Thyroid gland (tissue), 4 donors: ENCODE measurements at places on chromosomes 5 and 9. TPM values are rescaled to one million over a fixed set of nuclear protein-coding genes. Genes with fewer than 3 reads are reported as not detected.

DNA sequence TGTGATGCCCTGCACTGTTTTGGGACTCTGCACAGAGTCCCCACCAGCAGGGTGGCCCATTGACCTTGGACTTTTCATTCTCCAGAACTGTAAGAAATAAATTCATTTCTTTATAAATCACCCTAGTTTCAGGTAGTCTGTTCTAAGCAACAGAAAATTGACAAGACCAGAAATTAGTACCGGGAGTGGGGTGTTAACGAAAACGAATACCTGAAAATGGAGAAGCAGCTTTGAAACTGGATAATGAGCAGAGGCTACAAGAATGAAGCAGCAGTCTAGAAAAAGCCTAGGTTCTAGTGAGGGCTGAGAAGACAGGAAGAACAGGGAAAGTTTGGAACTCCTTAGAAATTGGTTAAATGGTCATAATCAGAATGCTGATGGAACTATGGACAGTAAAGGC lies 2.1 kb upstream of the MCC start:
- H3K4me1 ChIP-seq, result peaks cover 4% of the 10 kb centered on the region
- no peaks in the 10 kb centered on the region for H3K36me3 ChIP-seq
- H3K4me3 ChIP-seq, result no peak overlapping the region
- no peaks in the 10 kb centered on the region for H3K27me3 ChIP-seq

DNA sequence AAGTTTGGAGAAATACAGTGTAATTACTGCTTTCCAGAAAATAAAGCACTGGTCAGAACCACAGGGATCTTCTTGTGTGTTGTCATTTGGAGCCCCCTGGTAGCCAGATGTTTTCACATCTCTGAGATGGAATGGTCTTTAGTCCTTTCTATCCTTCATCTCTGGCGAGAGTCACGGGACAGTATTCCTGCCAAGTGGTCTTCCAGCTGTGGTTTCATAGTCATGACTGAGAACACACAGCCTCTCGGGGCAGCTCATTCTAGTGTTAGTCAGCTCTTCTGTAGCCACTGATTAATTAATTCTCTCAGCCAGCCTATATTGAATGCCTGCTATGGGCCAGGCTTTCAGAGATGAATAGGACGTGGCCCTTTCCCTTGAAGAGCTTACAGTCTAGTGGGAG lies 34.1 kb downstream of the HMGXB3 start:
- no peaks in the 10 kb centered on the region for H3K4me1 ChIP-seq
- H3K36me3 ChIP-seq, result peaks cover 82% of the 10 kb centered on the region
- H3K27me3 ChIP-seq, result no peaks in the 10 kb centered on the region
- no peak overlapping the region for H3K27ac ChIP-seq

DNA sequence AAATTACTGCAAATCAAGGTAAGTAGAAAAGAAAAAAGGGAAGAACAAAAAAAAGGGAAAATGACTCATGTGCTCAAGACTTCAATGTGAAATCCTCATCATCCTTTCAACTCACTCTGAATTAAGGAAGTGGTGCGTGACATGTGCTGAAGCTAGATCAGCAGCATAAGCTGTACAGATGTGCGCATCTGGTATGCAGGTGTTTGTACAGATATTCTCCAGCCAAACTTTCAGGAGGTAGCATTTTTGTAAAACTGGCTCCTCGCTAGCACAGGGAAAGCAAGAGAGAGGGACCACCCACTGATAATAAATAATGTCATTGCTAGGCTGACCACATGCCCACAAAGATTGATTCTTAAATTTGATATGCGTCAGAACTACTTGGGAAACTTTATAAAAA lies 253.9 kb upstream of the RGMB start:
- no peaks in the 10 kb centered on the region for H3K4me1 ChIP-seq
- no peak for DNase-seq
- no peak overlapping the region for H3K27ac ChIP-seq
- no peaks in the 10 kb centered on the region for H3K36me3 ChIP-seq
- H3K4me3 ChIP-seq, result no peak overlapping the region

- H3K27ac ChIP-seq, result no peak overlapping the region
- no peak overlapping the region for H3K4me3 ChIP-seq
- DNase-seq, result no peak
- no peaks in the 10 kb centered on the region for H3K27me3 ChIP-seq
- H3K4me1 ChIP-seq, result no peaks in the 10 kb centered on the region
Measured at GRCh38 chr5:109076741-109077140, 329.0 kb downstream of the FER start.

- no peak overlapping the region for H3K27ac ChIP-seq
- no peaks in the 10 kb centered on the region for H3K27me3 ChIP-seq
- H3K4me3 ChIP-seq, result no peak overlapping the region
- no peaks in the 10 kb centered on the region for H3K36me3 ChIP-seq
Measured at GRCh38 chr5:156174225-156174624, 152.7 kb upstream of the SGCD start.

DNA sequence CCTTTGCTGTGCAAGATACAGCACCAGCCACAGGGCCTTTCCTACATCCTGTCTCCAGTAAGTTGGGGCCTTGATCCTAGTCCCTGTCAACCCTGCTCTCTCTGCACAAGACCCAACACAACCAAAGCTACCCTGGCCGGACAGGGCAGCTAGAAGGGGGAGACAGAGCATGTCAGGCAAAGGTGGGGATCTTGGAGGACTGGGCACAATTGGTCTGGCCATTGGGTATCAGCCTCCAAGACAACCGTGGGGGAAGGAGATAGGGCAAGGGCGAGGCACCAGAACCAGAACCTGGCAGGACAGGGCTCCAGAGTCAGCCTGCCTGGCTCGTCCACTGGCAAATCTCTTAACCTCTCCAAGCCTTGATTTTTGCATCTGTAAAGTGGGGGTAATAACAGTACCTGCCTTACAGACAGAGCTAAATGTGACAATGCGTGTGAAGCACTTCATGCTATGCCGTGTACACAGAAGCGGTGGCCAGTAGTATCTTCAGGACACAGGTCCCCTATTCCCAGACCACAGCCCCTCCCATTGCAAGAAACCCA lies 51.6 kb upstream of the CDKN2AIPNL start:
- H3K36me3 ChIP-seq, result no peaks in the 10 kb centered on the region
- H3K27ac ChIP-seq, result no peak overlapping the region
- H3K4me3 ChIP-seq, result no peak overlapping the region
- no peak for DNase-seq

Gene PLPP7
- 1.1 TPM for total RNA-seq

Gene NIPSNAP3A
- total RNA-seq, result 30.5 TPM
